Central memory CD4-positive, alpha-beta T cell (primary cell): ENCODE measurements at places on chromosomes 4 and X.

GRCh38 chrX:68196939-68197791 lies 236.1 kb downstream of the OPHN1 start:
- DNase-seq: peak; percentile 24

- DNase-seq: peak; percentile 34
Observed at GRCh38 chrX:153649178-153649914, 2.3 kb downstream of the DUSP9 start.

DNA sequence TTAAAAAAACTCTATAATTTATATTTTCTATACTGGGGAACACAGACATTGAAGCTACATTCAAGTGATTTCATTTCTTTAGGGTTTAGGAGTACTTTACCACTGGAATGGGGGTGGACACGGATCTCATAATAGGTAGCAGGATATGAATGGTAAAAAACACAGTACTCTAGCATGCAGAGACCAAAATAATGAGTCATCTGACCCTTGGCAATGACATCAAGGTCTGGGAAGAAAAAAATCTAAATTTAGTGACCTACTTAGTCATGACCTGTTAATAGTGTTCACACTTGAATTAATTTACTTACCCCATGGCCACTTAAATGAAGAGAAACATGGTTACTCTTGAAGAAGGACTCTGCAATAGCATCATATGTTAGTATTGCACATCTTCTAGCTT lies 187.9 kb downstream of the EPHA5 start:
- no peak for DNase-seq

- DNase-seq: no peak
Observed at GRCh38 chrX:2498781-2499302, 1.9 kb downstream of the DHRSX start.

DNA sequence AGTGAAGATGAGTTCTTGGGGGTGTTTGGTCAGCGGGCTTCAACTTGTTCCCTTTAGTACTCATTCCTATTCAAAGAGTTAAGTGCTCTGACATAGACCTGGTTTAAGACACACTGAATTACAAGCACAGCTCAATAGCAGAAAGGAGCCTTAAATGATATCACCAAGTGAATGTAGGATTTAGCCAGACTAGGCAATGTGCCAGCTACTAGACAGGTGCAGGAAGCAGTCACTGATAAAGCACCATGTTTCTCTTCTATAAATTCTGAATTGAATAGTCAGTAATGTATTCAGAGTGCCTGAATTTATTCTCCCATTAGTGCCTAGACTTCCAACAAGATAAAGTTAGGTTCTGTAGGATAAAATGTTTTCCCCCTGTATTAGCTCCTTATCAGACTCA lies 63.6 kb downstream of the ASB9 start:
- no peak for DNase-seq
